RKO (cell line): ENCODE measurements at places on chromosomes 4 and X.
A peak's percentile ranks its signal among the peaks of the same experiment; 100 is the strongest.

DNA sequence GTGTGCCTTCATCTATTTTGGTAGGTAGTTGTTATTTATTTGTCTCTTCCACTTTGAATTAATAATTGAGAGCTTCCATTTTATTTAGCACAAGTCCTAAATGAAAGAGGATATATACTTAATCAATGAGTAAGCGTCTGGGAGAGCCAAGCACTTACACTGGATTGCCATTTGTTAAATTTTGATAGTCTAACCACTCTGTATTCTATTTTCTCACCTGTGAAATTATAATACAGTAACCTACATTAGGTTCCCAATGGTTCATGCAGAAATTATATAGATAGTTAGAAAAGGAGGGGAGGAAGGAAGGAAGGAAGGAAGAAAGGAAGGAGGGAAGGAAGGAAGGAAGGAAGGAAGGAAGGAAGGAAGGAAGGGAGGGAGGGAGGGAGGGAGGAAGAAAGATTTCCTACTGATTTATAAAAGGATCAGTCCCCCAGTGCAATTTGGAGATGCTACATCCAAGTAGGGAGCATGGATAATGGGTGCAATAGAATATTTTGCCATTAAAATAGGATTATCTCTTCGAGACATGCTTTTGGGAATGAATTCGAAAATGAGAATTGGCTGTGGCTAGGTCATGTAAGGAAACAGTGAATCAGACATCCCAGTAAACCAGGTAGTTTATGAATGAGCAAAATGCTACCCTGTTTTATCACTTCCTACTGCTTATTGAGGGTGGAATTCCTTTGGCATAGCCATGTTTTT is 239.8 kb downstream of the PCDH7 start:
- no peak for DNase-seq

DNA sequence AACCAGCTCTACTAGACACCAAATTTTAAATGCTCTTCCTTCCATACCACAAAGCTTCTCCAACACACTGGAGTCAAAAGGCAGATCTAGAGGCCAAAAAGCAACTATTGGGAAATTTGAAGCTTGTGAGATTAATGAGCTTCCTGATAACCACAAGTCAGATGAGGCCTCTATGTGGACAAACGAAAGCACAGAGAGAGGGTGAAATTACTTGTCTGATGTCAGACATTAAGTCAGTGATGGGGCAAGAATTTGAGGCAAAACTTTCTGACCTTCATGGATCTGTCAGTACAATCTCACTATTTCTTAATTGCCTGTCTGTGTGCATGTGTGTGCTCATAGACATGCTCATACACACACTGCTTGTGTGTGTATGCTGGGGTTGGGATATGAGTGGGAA is 103.6 kb downstream of the GUCY2F start:
- no peak for DNase-seq

DNA sequence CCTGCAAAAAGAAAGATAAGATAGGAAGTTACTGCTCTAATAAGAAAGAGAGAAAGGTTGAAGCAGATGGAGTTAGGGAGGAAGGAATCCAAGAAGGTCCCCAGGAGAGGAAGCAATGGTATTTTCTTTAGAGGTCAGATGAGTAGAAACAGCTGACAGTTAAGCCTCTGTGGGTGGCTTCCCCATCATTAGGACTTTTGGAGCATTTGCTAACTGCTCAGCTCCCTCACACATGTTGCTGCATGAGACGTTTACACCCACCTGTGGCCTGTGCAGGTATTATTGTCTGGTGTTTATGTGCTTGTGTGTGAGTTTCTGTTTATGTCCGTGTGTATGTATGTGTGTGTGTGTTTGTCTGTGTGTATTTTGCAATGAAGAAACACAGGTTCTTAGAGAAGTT is 346.8 kb downstream of the RAB28 start:
- DNase-seq, result no peak

DNA sequence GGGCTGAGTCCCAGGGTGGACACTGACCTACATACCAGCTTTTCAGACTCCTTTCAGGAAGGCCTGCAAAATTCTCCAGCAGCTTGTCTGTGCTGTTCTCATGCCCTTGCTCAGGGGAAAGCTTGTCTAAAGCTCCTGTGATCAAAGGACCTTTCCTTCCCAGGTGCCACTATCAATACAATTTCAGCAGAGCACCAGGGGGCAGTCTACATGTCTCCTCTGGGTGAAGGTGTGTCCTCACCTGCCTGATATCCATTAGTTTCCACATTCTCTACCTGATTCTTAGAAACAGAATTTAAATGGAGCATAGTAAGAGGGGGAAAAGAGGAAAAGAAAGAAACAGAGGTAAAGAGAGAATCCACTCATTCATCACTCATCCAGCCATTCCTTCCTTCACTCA is 114.2 kb downstream of the PPARGC1A start:
- DNase-seq, result no peak

- DNase-seq, result no peak
Measured at GRCh38 chrX:69505772-69506616, 1.9 kb downstream of the NALF2 start.

- DNase-seq, result peak; percentile 64
Measured at GRCh38 chrX:68732906-68733493, 85.5 kb downstream of the STARD8 start.

DNA sequence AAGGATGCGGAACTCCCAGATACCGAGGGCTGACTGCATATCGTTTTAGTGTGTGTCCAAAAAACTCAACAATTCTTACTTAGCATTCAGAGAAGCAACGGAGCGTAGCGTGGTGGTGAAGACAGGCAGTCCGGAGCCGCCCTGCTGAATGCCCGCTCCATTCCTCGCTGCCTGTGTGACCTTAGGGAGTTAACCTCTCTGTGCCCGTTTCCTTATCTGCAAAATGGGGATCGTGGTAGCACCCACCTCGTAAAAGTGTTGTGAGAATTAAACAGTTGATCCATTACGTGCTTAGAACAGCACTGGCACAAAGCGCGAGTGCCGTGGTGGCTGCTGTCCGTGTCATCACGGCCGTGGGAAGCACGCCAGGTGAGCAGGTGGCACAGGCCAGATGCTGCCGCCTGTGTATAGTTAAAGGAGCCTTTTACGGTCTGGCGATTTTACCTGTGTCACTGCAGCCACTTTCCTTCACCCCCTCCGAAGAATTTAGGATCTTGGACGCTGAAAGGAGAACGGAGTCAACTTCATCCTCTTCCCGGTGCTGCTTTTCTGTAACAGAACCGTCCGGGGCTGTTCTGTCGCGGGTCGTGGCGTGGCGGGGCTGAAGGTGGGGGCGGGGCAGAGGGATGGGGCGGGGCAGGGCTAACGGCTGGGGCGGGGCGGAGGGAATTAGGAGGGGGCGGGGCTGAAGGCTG is 885 bp downstream of the CCDC110 start:
- DNase-seq, result no peak

GRCh38 chr4:56683455-56683854 is 2.4 kb upstream of the HOPX start:
- no peak for DNase-seq

DNA sequence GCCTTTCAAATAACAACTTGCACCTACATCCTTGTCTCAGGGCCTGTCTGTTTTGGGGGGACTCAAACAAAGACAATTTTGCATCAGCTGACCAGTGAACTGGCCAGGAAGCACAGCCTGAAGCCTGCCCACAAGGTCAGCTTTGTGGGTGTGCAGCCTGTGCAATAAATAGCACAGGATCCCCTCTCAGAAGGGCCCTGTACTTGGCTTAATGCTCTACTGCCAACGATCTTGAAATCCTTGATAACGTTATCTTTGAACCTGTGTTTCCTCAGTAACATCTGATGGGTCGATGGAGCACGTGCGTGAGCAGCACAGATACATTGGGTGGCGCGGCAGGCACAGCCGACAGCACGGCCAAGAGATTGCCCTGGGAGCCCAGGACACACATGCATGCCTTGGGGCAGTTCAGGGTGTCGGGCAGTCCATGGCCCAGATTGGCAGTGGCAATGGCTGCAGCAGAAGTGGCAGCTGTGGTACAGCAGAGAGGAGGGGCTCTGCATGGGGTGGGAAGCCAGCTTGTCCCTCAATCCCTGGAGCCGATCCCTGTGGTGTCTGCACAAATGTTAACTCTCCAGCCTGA is 58.8 kb upstream of the ATP6AP2 start:
- DNase-seq, result no peak

DNA sequence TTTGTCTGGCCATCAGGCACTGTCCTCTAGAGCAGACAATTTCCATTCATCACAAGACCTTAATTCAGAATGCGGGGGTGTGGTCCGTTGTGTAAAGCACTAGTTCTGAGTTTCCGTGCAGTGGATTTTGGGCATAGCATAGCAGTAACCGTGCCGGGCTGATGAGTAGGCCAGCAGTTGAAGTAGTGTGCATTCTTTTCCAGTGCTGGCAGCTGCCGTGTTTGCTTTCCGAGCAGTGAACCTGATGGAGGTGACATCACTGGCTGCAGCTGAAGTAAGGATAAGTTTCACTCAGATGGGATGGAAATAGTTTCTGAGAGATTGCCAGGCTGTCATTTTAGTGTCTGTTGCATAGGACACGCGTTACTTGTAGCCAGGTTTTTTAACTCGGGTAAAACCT is 107.0 kb upstream of the STIM2 start:
- DNase-seq, result no peak

GRCh38 chr4:27717431-27717755 is 856.8 kb downstream of the STIM2 start:
- no peak for DNase-seq

GRCh38 chr4:48051078-48051477 is 34.5 kb downstream of the NIPAL1 start:
- no peak for DNase-seq

- DNase-seq, result no peak
Measured at GRCh38 chr4:123233136-123233768, 163.3 kb upstream of the SPRY1 start.

DNA sequence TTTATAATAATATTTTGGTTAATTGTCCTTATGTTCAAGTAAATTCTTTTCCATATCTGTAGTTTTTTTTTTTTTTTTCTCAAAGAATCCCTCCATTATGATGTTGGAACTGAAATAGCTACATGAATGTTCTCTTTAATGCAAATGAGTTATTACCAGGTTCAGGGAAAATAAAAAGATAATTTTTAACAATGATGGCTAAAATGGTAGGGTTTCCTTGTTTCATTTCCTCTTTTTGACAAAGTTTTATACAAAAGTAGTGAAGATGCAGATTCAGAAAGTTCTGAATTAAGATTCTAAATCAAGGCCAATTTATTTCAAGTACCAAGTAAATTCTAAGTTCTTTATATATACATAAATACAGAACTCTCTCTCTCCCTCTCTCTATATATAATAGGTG is 779.0 kb upstream of the INTU start:
- DNase-seq, result no peak
